ENCODE measurements at places on chromosomes 11 and 22.
A peak's percentile ranks its signal among the peaks of the same experiment; 100 is the strongest.

GRCh38 chr22:46374663-46375474, 39.4 kb downstream of the TRMU start:
- no peak for DNase-seq

DNA sequence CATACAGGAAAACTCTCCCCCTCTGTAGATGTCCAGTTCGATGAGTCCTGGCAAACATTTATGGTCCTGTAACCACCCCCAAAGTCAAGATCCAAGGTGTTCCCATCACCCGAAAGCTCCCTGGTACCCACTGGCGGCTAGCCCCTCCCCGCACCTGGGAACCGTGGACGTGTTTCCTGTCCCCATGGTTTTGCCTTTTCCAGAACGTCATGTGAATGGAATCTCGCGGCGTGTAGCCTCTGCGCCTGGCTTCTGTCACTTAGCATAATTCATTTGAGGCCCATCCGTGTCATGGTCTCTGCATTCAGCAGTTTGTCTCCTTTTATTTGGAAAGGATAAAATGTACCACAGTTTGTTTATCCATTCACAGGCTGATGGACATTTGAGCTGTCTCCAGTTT, 106.3 kb downstream of the KCNQ1 start:
- DNase-seq: no peak

DNA sequence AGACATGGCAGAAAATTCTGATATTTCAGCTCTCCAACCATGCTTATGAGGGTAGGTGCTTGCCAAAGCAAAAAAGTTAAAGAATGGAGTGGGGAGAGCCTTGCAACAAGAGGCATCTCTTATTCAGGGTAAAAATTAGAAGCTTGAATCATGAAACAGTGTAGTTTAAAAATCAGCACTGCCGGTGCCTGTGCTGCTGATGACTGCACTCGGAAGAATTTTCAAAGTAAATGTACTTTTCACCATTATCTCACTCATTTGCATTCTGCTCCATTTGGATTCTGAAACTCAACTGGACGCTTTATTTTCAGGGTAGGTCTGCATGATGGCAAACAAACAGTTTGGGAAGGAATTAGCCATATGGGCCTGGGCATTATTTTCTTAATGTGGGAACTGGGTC, 126.3 kb downstream of the KIRREL3 start:
- DNase-seq: no peak

- no peak for DNase-seq
Measured at GRCh38 chr11:1746511-1746931, 3.9 kb downstream of the IFITM10 start.

DNA sequence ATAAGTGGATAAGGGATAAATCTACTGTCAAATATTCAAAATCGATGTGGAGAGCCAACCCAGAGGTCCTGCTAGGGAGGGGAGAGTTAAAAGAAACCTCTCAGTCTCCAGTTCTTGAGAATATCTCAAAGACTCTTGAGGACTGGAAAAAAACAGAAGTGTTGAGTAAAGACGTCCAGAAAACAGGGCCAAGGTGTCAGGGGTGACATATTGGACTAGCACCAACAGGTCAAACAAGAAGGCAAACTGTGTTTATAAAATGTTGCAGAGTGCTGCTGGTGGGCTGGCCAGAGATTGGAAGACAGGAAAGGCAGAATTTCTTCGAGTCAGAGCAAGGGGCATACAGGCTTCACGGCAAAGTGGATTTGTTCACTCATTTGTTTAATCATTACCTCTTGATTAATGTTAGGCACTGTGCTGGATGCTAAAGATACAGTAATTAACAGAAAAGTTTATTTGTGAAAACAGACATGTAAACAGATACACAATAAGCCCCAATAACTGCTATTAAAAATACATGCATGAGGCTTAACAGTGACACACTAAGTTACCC, 33.7 kb upstream of the SMPD1 start:
- no peak for DNase-seq

- DNase-seq: no peak
Measured at GRCh38 chr22:21797444-21798221, 62.0 kb upstream of the YPEL1 start.

DNA sequence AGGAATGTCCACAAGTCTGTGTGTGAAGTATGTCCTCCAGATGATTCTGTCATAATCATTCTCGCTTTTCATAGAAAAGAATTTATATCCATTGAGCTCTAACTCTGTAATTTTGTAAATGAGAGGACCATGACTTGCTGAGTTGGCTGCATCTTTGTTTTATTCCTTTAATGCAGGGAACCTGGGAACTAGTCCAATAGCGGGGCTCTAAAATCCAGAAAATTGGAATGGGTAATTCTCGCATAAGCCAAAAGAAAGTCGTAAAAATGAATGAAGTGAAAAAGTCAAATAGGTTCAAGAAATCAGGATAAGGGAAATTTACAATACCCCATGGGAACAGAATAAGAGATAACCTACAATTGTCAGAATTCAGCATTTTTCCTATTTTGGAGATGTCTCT, 232.5 kb downstream of the RAB38 start:
- no peak for DNase-seq

DNA sequence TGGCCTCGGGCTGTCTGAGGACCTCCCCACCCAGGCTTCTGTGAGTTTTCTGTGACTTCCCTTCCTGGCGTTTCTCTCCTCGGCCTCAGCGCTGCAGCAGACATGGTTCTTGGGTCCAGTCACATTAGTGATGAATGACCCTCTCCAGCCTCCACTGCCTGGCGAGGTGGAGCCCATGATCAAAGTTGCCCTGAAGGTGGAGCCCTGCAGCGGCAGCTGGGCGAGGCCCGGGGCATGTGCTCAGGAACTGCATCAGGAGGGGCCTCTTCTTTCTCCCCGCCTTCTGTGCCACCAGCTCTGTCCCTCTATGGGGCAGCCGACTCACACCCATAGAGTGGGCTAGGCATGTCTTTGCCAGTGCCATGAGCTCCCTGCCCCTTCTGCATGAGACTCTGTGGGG, 1079.7 kb downstream of the TBC1D22A start:
- no peak for DNase-seq

DNA sequence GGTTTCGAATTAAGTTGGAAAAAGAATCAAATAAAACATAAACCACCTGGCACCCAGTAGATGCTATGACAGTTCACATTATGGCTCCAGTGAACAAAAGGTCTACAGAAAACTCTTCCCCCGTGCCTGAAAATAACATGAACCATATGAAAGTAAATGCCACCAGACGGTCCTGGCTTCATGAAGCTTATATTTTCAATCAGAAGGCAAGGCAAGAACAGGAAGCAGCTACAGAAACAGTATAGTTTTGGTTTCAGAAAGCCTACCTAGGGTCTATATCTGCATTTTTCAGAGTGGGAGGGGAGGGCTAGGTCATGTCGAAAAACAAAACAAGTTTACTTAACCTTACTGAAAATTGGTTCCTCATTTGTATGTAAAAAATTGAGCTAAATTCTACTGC, 9.8 kb downstream of the RAB30 start:
- no peak for DNase-seq

GRCh38 chr11:91081440-91082043, 858.7 kb upstream of the CHORDC1 start:
- DNase-seq: no peak

GRCh38 chr11:58334708-58335107, 24.2 kb downstream of the OR5B17 start:
- no peak for DNase-seq

DNA sequence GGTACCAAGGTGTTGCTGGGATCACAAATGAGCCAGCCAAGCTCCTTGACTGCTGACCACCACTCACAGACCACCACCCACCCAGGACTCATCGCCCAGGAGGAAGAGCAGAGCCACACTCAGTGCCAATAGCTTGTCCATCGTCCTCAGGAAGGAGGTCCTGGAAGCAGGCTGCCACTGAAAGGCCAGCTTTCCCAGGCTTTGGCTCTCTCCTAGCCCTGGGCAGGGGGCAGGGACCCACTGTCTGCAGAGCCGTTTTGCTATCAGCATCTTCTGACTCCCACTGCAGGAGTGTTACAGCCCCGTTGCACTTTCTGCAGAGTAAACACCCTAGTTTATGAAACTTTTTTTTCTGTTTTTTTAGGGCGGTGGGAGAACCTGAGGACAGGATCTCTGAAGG, 12.2 kb upstream of the ACRV1 start:
- DNase-seq: no peak

DNA sequence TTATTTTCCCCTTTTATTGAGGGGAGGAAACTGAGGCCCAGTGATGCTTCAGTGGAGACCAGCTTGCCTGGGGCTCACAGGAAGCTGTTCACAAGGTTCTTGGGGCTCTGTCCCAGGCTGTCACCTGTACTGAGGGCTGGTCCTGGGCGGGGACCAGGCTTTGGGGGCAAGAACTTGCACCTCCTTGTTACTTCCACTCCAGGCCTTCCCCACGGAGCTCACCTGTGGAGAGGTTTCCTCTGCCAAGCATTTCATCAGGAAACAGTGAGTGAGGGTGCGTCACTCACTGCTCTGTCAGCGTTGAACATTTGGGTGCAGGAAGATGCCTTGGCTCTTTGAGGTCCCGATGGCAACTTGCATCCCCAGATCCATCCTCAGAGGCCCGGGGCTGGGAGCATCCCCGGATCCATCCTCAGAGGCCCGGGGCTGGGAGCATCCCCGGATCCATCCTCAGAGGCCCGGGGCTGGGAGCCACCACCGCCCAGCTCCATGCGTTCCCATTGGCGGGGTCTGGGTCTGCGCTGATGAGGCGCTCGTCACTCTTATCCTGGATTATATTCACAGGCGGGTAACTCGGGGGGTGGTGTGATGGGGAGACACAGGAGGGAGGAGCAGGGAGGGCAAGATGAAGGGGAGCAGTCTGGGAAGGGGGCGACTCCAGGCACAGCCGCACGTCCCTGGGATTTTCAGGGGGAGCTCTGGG, 1.4 kb upstream of the SMIM38 start:
- DNase-seq: no peak

GRCh38 chr11:100732949-100733348, 45.9 kb downstream of the ARHGAP42 start:
- no peak for DNase-seq

GRCh38 chr22:19579115-19579811, 55.1 kb upstream of the CLDN5 start:
- no peak for DNase-seq

DNA sequence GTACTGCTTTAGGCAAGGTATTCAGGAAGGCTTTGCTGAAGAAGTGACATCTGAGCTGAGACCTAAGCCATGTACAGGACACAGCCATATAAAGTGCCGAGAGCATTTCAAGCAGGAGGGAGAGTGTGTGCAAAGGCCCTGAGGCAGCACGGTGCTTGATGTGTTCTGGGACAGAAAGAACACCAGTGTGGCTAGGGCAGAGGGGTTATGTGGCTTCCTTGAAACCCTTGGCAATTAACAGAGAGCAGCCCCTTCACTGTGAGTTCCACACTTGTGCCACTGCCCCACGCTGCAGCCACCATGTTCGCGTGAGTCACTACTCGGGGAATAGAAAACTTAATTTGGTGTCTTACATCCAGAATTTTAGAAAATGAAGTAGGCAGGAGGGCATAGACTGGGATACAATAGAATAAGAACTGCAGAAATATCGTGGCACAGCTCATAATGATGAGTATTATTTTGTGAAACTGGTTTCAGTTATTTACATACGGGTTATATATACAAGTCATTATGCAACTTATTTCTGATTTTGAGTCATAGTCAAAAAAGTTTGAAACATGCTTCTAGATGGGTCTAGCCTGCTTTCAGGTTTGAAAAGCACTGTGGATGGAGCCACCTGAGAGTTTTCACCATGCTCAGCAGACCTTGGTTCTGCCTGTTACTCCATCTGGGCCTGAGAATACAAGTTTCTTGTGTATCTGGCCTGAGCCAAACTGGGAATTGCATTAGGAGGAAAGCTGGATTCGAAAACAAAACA, 11.8 kb downstream of the IL10RA start:
- DNase-seq: peak; percentile 43

DNA sequence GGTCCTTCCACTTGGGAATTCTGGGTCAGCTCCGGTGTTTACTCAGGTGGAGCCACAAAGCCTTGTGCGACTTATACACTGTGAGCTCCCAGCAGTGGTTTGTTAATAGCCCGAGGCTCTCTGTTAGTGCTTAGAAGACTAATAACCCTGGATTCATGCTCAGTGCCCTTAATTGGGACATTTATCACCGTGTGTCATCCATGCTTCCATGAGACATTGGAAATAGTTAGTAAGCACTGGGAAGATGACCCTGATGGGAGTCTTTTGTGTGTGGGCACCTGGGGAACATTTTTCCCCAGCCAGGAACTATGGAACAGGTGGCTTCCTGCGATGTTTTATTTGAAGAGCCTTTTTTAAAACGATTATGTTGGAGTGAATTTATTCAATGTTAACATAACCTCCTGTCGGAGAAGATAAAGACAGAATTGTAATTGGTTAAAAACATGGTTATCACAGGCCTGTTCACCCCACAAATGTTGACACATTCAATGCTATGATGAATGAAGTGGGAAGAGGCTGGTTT, 188.9 kb downstream of the MYO18B start:
- DNase-seq: no peak

DNA sequence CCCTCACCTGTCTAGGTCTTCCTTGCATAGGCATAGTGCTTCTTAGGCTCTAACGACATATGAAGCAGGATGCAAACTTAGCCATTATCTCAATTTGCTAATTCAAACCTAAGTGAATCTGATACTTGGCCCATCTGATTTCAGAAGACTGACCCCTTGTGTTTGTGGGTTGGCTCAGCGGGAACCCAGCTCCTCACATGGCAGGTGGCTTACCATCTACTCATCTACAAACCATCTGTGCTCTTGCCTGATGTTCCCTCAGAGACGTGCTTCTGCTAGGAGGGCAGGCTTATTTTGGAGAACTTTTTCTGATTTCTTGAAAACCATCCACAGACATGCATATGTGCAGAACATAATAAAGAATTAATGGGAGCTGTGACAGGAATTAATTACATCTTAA, 15.2 kb downstream of the ELMOD1 start:
- DNase-seq: no peak

- no peak for DNase-seq
Measured at GRCh38 chr11:47257517-47258316, at the start of gene NR1H3. NR1H3 (plus strand) TSS chr11:47257996; CDS start chr11:47259217, 1,221 bp downstream.

GRCh38 chr11:9731256-9731655, 67.4 kb downstream of the SWAP70 start:
- DNase-seq: no peak

DNA sequence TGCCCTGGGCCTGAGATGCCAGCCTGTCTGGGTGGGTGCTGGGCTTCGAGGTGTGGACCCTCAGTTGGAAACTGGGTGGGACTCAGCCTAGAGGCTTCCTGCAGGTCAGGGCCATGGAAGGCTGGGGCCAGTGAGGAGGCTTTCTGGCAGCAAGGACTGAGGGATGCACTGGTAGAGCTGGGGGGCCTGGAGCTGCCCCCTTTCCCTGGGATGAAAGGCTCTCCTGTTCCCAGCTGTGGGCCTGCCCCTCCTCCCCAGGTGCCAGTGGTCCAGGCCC, 2.5 kb downstream of the SEPTIN5 start:
- DNase-seq: no peak

DNA sequence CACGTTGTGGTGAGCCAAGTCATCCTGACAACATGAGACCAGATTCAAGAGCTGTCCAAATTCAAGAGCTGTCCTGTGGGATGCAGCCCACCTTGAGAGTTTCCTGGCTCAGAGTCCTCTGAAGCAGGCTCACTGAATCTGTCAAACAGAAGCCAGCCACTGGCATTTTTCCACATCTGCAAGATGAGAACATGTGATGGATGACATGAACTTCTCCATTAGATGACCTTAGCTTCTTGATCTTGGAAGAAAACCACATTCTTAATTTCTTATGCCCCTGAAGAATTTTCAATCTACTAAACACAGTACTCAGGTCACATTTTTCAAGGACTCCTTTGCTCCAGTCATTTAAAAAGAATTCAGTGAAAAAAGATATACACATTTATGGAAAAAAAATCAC, 291.0 kb downstream of the GUCY1A2 start:
- DNase-seq: no peak

Measured in activated naive CD4-positive, alpha-beta T cell treated with Interleukin-2 at 50 U/mL for 16 hours (primary cell).